B cell (primary cell): ENCODE measurements at places on chromosomes 4 and X.

DNA sequence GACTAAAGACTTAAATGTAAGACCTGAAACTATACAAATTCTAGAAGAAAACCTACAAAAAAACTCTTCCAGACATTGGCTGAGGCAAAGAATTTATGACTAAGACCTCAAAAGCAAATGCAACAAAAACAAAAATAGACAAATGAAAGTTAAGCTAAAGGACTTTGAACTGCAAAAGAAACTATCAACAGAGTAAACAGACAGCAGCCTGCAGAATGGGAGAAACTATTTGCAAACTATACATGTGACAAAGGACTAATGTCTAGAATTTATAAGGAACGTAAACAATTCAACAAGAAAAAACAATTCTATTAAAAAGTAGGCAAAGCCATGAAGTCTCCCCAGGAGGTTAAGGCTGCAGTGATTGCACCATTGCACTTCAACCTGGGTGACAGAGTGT, 9.1 kb downstream of the FAM47E start:
- DNase-seq: no peak

- no peak for DNase-seq
Measured at GRCh38 chr4:47203593-47203992, 172.2 kb downstream of the GABRB1 start.

- DNase-seq: no peak
Measured at GRCh38 chr4:71540749-71541269, 202.0 kb downstream of the SLC4A4 start.

GRCh38 chr4:40576651-40577480, 52.8 kb downstream of the RBM47 start:
- peak; percentile 77 for DNase-seq

GRCh38 chrX:153351981-153352380, 18.0 kb downstream of the ZNF275 start:
- no peak for DNase-seq

DNA sequence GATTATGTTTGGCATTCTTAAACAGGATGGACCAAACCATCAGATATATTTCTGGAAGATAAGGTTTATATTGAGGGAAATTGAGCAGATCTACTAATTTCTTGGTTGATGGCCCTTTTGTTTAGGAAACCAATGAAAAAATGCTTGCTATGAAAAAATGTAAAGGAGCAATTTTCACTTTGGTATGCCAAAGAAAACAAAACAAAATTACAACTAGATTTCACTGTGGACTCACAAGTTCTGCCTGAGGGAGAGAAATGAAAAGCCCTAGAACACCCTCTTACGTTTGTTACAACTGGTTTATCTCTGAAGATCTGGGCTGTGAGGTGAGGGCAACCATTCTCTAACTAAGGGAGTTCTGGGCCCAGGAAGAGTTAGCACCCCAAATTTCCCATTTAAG, 122.5 kb upstream of the IL15 start:
- DNase-seq: no peak

DNA sequence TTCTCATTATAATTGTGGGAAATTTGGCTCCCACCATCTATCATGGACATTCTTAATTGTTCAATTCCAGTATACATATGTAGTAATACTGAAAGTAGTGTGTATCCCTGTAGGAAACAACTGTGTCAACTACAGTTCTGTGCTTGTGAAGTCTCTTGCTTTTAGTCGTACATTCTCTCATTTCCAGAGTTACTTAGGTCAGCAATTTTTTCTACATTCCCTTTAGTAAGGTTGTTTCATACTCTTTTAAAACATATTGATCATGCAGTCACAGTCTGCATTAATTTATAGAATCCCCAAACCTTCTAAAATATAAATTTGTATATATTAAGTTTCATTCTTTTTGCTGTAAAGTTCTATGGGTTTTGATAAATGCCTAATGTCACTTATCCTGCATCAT, 289.2 kb upstream of the PCDH10 start:
- DNase-seq: no peak

DNA sequence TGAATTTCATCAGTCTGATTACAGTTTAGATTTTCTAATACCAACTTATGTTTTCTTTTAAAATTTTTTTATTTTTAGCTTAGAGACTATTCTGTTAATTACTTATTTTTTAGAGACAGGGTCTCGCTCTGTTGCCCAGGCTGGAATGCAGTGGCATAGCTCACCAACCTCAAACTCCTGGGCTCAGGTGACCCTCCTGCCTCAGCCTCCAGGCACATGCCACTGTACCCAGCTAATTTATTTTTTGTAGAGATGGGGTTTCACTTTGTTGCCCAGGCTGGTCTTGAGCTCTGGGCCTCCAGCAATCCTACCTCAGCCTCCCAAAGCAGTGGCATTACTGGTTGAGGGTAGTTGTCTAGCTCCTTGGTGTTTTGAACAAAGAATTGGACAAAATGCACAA, 102.0 kb downstream of the KLHL8 start:
- no peak for DNase-seq

GRCh38 chr4:98518559-98519267, 139.7 kb downstream of the TSPAN5 start:
- peak; percentile 73 for DNase-seq

DNA sequence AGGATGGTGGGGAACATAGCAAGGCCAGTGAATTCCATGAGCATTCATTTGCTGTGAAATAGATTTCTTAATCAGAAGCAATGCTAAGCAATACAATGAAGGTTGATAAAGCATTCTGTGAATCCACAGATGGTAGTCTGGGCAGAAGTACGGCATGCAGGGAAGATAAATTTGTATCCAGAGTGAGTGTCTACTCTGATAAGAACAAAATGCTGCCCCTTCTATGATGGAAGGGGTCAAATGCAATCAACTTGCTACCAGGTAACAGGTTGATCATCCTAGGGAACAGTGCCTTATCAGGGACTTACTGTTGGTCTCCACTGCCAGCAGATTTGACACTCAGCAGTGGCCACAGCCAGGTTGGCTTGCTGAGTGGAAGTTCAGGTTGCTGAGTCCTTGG, 189.4 kb downstream of the MAB21L2 start:
- DNase-seq: no peak

DNA sequence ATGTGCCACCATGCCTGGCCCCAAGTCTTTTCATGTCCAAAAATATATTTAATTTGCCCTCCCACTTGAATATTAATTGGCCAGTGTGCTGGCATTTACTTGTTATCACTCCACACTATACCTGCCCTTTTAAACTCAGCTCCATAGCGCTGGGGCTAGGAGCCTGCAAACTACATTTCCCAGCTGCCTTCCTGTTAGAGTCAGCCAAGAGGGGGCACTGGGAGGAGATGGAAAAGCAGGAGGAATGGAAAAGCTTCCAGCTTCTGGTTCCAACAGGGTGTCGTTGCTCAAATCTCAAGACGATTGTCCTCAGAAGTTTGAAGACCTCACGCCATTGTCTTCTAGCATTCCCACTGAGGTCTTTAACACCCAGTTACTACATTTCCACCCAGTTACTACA, 315.5 kb downstream of the BCOR start:
- DNase-seq: no peak

DNA sequence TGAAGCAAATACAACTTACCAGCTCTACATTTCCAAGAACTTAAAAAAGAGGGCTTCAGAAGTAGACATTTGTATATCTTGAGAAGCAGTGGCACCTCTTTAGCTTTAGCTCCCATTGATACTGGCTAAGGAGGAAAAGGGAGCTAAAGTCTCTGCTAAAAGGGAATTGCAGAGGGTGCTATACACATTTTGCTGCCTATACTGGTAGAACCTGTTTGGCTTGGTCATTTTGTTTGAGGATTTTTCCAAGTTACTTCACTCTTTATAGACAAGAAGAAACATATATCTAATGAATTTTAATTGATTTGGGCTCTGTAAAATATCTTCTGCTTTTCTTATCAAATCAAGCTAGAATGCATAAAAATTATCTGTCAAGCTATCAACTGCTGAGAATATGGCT, 11.8 kb downstream of the PAPSS1 start:
- no peak for DNase-seq

GRCh38 chrX:134481339-134481738, 21.4 kb downstream of the HPRT1 start:
- DNase-seq: no peak

- no peak for DNase-seq
Measured at GRCh38 chr4:1043651-1044468, 32.4 kb downstream of the FGFRL1 start.

- DNase-seq: peak; percentile 28
Measured at GRCh38 chr4:171644430-171645057, 168.7 kb upstream of the GALNTL6 start.

DNA sequence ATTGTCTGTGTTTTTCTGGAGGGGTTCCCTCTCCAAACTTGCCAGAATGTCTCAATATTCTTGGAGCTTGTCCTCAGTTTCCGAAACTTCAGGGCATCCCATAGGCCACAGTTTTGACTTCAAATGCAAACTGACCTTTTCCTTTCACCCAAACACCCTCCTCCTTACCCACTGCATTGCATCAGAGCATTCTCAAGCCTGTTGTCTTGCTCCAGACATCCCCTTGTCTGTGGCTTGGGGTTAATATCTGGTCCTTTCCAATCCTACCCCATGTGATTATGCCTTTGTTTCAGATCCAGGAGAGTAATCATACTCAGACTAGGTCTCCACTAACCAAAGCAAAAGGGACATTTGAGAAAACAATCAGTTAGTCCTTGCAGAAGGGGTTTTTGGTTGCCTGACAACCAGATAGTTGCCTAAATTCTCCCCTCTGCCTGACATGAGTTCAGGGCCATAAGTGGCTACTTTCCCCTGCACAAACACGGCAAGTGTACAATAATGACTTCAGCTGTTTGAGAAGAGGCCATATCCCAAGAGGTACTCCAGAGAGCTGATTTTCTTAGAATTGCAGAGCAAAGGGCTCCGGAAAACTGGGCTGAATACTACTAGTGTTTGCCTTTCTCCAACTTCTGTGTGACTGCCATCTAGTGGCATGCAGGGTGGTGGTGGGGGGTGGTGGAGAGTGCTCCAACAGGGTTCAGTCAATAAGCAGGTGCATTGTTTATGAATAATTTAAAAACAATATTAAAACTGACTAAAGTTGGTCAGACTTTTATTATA, 130.2 kb downstream of the CHRDL1 start:
- DNase-seq: no peak

DNA sequence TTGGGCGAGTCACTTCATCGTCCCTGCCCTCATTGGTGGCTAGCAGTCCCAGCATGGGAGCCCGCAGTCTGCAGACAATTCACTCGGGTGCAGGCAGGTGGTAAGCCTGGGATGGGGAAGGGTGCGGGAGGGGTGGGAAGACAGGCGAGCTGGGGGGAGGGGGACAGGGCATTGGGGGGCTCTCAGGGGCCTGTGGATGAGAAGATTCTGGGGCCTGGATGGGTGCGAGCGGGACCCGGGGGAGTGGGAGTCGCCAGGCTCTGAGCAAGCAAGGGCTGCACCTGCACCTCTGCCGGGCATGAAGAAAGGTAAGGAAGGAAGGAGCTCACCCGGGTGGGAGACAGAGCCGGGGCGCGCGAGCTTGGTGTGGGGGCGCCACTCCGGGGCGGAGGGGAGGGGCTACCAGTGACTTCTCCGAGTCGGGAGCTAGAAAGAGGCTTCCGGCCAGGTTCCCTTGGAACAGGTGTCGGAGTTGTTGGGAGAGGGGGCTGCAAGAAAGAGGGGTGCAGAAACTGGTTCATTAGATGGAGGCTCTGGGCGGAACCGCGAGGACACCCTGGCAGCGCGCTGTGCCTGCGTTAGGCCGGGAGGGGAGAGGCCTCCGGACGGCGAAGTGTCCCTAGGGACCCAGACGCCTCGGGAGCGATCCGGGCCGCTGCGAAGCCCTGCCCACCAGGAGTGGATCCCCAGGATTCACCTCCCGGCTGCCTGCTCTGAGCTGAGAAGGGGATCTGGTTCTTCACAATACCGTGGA, 103.4 kb upstream of the PDLIM3 start:
- DNase-seq: no peak

DNA sequence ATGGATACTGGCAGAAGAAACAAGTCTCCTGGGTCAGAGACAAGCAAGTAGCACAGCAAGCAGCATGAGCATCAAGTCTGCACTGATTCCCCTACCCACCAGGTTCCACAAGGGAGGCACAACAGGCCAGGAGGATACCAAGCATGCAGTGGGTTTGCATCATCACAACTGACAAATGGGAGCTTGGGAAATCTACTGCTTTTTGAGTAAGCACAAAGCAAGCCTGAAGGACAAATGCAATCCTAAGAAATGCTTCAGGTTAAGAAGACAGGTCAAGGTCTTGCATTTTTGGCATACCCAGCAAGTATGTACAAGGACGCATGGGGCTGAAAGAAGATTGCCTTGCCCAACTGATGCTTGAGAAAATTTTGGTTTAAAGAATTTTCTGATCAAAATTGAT, 279.6 kb downstream of the PDGFC start:
- DNase-seq: no peak

DNA sequence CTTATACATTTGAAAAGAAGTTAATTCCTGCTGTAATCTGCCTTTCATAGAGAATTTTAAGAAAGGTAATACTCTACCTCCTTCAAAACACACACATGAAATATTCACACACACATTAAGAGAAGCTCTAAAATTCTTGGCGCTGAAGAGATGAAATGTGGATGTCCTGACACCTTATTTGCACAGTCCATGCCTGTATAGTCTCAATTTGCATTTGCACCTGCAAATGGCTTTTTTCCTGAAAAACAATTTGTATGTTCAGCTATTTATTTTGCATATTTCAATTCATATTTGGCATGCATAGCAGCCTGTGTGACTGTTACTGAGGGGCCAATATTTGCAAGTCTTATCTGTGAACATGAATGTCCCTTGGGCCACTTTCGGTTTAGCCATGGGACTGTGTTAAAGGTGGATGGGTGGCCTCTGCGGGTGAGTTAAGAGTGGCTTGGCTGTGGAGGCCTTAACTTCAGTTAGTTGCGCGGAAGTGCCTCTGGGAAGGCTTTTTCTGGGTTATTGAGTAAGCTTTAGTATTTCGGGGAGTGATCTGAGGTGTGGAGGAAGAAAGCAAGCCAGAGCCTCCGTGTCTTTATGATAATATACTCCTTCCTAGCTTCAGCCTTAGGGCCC, 443.3 kb upstream of the FAT1 start:
- DNase-seq: no peak

GRCh38 chr4:185783574-185783973, 28.4 kb downstream of the SORBS2 start:
- DNase-seq: no peak

DNA sequence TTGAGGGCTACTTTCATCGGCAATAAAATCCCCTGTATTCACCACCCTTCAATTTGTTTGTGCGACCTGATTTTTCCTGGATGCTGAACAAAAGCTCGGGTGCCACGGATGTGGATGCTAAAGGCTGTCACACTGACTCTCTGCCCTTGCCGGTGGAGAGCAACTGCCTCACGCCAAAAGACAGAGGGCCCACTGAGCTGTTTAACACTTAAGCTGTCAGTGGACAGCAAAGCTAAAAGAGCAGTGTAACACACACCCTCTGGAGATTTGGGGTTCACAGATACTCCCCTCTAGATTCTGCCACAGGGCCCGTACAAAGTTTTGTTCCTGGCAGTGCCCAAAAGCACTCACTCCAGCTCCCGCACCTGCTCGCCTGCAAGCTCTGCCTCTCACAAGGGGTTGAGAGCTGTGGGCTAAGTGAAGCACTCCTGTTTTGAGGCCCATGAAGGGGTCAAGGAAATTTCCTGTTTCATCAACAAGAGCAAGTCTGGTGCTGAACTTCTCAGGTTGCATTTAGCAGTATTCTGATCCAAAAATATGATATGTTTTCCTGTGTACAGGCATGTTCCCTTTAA, 1571.9 kb downstream of the ADGRL3 start:
- no peak for DNase-seq
